ENCODE measurements at places on chromosomes 16 and 17.
A peak's percentile ranks its signal among the peaks of the same experiment; 100 is the strongest.

GRCh38 chr17:82592767-82593589, 55.3 kb downstream of the WDR45B start:
- peak; percentile 17 for DNase-seq

- DNase-seq: no peak
These were observed 4.4 kb upstream of the HOXB5 start for GRCh38 chr17:48597778-48598631.

GRCh38 chr16:72837846-72838585, 209.9 kb downstream of the ZFHX3 start:
- DNase-seq: no peak

DNA sequence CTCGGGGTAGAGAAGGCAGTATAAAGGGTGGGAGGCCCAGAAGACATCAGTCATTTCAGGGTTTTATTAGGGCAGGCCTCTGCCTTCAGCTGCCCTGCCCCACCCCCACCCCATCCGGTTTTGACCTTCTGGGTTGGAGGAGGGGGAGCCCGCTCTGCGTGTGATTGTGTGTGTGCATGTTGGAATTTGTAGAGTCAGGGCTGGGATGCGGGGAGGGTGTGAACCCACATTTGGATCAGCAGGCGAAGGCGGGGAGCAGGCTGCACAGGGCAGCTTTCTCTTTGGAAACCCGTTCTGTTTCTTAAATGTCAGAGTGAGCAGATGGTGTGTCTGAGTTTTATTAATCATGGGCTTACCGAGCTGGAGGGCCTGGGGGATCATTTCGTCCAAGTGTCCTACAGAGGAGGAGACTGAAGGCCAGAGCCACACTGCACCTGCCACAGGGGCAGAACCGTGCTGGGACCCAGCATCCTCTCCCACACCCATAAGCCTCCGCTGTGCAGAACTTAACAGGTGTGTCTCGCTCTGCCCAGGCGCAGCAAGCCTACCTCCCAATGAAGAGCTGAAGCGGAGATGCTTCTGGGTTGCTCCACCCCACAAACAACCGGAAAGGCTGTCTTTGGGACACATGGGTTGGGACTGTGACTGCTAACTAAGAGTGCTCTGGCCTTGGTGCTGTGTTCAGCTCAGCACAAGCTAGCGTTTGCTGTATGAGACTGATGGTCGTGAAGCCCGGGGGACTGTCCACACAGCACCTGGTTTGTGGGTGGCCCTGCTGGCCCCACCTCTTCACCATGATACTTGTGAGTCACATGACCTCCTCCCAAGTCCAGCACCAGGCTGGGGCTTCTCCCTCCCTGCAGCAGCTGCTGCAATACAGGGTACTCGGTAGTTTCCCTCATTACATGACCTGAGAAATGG, 70.9 kb upstream of the GSE1 start:
- no peak for DNase-seq

DNA sequence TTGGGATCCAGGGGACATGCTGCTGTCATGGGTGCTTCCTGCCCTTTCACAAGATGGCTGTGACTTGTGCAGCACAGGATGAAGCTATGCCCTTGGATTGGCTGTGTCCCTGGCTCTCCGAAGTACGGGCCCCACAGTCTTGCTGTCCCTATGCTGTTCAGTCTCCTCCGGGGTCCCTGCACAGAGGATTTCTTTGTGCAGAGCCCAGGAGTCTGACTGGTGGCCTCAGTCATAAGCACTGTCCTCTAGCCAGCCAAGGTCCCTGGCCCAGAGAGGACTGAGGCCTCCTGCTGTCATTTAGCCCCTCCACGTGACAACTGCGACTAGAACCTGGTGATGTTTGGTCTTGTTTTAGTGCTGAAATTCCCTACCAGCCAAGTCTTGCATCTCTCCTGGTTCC, 42.4 kb upstream of the CRISPLD2 start:
- DNase-seq: no peak

- no peak for DNase-seq
These were observed 499.1 kb downstream of the KCNJ2 start for GRCh38 chr17:70668276-70668937.

DNA sequence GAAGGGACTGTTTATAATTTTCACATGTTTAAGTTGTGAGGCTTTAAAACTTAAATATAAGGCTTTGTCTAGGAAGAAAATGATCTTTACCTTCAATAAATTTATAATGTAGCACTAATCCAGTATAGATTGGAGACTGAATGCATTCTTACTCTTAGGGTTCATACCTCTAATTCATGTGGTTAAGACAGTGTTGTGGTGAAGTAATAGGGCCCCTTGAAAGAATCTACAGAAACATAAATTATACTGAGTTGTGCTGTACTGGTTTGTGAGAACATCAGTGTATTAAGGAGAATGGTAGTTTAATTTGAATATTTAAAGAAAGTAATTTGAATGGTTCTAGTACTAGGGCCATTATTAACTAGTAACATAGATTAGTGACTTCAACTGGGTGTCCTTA, 13.7 kb downstream of the HAPSTR1 start:
- no peak for DNase-seq

DNA sequence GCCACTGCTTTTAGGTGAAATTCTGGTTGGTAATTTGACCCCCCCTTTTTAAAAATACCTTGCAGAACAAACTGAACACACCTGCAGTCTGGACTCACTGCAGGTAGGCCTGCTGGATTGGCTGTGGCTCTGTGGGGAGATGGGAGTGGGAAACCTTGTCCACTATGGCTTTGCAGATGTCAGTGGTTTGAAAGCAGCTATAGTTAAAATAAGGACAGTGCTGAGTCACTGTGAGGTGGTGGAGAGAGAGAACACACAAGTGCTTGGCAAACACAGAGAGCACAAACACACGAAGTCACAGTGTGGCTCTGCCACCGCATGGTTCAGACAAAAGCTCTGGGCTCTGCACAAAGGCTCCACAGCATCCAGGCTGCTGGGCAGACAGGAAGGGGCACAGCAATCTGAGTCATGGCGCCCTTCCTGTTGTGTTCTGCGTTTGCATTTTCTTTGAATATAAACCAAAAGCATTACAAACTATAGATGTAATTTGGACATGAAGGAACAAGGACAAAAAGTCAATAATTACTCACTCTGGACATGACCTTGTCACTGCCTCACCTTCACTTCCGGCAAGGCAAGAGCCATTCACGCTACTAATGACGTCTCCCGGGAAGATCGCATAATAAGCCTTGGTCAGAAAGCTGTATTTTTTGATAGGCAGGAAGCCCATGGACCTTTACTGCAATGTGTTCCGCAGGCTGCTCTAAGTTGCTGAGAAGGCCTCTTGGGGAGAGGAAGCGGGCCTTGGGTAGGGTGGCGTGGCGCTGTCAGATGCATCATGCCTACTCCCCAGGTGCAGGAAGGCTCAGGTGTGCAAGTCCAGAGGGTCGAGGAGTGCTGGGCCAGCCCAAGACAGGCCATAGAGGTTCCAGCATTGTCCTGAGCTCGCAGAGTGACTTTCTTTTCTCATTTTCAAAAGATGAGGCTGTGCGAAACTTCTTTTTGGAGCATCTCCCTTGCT, 60.1 kb upstream of the MED9 start:
- DNase-seq: no peak

GRCh38 chr17:49516180-49516579, 21.1 kb downstream of the NGFR start:
- no peak for DNase-seq

- DNase-seq: no peak
These were observed 11.9 kb downstream of the SBK1 start for GRCh38 chr16:28304214-28304613.

DNA sequence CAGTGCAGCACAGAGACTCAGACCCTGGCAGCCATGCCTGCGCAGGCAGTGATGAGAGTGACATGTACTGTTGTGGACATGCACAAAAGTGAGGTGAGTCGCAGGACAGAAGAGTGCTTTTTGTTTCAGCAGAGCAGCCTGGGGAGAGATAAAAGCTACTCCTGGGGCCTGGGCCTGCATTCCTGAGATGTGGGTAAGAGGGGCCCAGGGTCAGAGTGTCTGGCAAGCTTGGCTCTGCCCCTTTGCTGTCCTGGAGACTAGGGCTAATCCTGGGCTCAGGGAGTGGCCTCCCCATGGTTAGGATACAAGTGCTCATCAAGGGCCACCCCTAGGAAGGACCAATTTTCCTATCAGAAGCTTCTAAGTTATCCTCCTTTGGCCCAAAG, 4.8 kb upstream of the ERBB2 start:
- DNase-seq: no peak

DNA sequence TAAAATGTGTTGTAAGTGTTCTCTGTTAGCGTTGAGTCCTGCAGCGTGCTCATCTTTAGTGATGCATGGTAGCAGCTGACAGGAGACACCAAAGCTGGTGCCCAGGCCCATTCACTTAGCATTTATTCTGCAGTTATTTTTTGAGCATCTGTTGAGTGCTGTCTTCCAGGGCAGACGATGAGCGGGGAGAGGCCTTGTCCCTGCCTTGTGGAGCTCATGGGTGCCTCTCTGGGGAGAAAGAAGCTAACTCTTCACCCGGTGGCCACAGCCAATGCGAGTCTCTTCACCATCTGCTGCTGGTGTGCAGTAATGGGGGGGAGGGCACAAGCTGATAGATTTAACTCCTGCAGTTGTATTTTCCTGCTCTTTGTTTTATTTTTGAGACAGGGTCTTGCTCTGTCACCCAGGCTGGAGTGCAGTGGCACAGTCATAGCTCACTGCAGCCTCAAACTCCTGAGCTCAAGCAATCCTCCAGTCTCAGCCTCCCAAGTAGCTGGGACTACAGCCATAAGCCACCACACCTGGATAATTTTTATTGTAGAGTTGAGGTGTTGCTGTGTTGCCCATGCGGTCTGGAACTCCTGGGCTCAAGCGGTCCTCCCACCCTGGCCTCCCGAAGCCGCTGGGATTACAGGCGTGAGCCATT, 30.5 kb downstream of the GPT2 start:
- no peak for DNase-seq

DNA sequence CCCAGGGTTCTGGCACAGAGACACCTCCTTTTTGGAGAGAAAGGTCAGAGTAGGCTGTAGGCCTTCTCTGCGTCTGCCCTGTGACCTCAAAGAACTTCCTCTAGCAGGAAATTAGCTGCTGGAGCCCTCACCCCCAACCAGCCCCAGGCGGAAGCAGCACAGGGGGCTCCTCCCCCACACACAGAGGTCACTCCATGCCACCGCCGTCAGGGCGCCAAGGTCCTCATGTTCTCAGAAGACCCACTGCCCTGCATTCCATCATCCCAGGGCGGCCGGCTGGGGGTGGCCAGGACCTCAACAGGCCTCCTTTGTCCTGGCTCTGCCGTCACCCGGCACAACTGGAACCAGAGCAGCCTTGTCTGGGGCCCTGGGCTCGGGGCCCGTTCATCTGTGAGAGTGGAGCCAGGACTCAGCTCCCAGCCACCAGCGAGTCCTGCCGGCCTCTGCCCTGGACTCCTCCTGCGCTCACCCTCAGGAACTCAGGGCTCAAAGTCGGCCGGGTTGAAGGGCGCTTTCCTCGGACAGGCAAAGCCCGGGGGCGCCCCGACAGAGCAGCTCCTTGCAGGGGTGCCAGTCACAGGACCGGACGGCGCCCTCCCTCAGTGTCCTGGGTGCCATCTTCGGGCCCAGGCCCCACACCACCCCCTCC, 1.2 kb downstream of the TMC6 start:
- DNase-seq: no peak

DNA sequence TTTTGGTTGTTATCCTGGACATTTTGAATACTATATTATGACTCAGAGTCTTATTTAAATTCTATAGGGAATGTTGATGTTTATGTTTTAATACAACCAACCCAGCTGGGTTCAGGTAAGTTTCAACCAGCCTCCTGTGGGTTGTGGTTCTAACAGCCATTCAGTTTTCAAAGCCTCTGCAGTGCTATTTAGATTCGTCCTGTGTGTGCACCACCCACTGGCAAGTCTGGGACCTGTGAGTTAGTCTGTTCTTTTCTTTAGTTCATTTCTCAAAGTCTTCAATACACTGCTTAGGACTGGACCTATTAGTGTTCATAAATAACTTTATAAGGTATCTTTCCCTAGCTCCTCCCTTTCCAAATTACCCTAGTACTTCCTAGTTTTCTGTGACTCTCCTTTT, 170.6 kb downstream of the TMEM132E start:
- no peak for DNase-seq

DNA sequence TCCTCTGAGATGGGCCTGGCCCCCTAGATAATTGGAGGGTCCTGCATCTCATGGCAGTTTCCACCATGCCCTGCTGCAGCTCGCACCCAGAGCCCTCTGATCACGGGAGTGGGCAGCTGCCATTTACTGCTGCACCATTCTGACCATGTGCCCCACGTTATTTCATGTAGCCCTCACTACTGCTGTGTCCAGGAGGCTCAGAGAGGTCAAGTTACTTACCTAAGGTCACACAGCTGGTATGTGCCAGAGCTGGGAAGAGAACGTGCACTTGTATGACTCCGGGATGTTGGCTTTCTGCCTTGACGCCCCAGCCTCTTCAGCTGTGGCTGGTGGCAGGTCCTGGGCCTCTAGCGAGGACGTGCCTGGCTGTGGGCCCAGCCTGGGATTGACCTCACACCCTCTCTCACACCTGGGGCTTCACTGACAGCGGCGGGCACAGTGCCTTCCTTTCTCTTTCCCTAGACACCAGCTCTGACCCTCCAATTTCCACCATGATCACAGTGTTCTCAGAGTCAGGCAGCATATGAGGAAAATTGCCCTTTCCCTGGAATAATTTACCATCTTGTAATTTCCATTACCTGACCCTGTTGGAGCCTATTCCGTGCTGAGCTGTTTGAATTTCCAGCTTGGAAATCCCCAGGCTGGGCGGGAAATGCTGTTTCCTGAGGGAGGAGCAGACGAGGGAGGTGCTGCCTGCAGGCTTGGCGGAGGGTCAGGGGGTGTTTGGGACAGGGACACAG, 18.5 kb upstream of the DOC2B start:
- DNase-seq: no peak

- peak; percentile 77 for DNase-seq
These were observed 1.2 kb upstream of the SPAG9 start for GRCh38 chr17:51121620-51122472.

GRCh38 chr17:75228305-75228704, 22.8 kb downstream of the NUP85 start:
- DNase-seq: no peak

GRCh38 chr17:80153004-80153403, 6.1 kb upstream of the EIF4A3 start:
- DNase-seq: no peak

DNA sequence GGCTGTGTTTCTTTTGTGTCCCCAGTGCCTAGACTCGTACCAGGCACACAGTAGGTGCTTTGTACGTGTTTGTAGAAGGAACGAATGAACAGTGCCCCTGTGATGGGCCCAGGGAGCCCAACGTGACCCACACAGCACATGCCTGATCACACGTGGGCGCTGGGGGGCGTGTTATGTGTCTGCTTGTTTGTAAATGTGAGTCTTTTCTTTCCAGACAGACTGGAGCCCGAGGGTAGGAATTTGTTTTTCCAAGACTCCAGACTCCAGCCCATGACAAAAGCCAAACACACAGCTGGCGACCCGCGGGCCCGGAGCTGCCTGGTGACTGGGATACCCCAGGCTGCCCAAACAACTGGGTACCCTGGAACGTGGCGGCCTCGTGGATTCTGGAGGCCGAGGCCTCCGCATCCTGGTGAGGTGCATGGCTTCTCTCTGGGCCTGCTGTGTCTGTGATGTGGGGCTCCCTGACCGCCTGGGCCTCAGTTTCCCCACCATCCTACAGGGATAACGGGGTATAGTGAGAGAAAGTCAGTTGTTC, 14.9 kb upstream of the CBFA2T3 start:
- no peak for DNase-seq

- DNase-seq: no peak
These were observed 1.4 kb upstream of the CHST4 start for GRCh38 chr16:71524566-71525553.
